ENCODE measurements at places on chromosomes 3 and 15.

DNA sequence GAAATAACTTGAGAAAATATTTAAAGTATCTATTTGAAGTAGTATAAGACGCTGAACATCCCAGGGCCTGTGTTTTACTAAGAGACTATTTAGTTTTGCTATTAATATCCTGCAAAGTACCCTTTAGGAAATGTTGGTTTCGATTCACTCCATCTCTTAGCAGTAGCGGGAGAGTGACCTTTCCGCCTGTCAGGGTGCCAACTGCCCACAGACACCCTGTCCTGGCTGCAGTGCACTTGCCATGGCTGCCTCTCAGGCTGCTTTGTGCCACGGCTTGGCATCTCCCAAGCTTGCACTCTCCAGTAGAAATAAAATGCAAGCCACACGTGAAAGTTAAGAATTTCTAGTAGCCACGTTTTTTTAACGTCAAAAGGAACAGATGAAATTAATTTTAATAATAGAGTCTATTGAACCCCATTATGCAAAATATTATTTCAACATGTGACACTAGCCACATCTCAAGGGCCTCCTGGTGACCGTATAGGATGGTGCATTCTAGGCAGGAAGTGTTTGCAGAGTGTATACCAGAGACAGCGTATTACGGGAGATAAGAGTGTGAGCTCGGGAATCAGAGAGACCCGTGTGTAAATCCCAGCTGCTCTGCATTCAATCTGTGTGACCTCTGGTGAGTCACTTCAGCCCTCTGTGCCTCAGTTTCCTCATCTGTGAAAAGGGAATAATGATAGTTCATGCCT is 19.8 kb downstream of the ADAMTS9 start:
- DNase-seq, result no peak

- peak; percentile 56 for DNase-seq
Measured at GRCh38 chr3:127970966-127971592, 56.0 kb downstream of the KBTBD12 start.

GRCh38 chr15:44782516-44782915 is 46.2 kb downstream of the TRIM69 start:
- peak; percentile 36 for DNase-seq

DNA sequence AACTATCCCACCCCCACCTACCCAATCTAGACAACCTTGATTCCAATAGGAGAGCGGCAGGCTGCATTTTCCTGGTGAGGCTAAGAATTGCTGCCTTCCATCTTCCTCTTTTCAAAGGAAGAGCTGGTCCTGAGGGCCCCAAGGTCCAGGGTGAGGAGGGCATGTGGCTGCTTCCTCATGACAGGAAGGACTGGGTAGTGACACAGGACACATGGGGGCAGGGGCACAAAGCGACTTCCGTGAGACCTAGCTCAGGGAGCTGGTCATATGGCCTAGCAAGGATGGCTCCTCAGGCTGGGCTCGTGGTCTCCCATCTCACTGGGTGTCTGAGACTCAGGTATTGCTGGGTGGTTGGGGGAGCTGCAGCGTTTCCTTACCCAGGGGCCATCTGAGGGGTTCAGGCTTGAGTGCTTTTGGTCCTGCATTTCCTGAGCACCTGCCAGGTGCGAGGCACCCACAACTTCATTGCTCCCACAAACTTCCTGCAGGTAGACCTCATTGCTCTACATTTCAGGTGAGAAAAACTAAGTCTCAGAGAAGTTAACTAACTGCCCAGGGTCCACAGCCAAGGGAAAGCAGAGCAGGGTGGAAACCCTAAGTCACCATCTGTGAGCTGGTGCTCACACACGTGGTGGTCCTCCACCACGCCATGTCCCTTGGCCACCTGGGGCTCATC is 160.0 kb upstream of the TLE3 start:
- DNase-seq, result no peak

GRCh38 chr15:72887376-72887775 is 103.8 kb upstream of the ADPGK start:
- no peak for DNase-seq

GRCh38 chr3:17808994-17809393 is 66.6 kb upstream of the TBC1D5 start:
- DNase-seq, result peak; percentile 63

DNA sequence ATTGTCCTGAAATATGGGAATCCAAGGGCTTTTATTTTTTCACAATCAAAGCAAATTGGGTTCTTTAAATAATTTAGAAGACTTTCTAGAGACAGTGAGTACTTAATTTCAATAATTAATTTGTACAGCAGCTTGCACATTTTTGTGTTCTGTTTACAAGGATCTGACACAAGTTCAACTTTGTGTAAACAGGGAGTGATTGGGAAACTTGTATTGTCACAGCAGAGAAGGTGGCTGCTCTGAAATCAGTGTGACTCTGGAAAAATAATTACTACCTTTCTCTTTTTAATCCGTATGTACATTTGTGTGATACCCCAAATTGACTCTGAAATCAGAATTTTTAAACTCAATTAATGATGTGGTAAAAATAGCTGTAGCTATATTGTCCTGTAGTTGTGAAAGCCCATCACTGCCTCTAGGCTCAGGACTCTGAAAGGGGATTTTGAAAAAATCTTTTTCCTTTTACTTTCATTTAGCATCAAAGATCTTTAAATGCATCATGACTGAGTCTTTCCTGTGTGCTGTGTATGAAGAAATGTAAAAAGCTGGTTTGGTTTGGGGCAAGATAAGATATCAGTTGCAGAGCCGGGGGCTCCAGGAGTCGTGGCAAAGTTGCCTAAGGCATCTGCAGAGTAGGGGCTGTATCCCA is 45.1 kb downstream of the MFSD1 start:
- DNase-seq, result no peak

DNA sequence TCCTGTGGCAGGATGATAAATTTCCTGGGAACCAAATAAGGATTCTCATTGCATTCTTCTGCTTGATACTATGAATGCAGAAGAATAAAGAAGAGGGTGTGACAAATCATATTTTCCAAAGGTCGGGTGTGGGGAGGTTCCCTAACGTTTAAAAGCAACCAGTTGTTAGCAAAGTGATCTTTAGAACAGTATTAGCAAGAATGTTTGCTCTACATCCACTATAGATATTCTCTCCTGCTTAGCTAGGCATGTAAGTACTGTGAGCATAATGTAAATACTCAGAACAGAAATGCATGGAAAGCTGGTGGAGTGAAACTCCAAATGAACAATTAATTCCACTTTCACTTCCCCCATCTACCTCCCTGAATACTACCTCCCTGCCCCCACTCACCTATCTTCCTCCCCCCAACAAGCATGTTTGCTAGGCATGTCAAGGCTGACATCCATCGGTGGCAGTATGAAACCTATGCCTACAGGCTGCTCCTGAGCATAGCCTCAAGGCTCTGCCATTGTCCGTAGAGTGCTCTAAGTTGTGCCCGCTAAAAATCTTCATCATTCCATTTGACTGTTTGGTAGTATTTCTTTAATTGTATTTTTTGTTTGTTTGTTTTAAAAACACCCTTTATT is 329.7 kb downstream of the TIGIT start:
- no peak for DNase-seq

GRCh38 chr3:11582191-11582968 is 61.3 kb downstream of the VGLL4 start:
- peak; percentile 95 for DNase-seq

GRCh38 chr3:30604093-30604492 is 2.3 kb upstream of the TGFBR2 start:
- no peak for DNase-seq

GRCh38 chr3:143716731-143717130 is 131.5 kb downstream of the SLC9A9 start:
- no peak for DNase-seq

GRCh38 chr15:55257012-55257670 is 32.5 kb downstream of the RAB27A start:
- no peak for DNase-seq

DNA sequence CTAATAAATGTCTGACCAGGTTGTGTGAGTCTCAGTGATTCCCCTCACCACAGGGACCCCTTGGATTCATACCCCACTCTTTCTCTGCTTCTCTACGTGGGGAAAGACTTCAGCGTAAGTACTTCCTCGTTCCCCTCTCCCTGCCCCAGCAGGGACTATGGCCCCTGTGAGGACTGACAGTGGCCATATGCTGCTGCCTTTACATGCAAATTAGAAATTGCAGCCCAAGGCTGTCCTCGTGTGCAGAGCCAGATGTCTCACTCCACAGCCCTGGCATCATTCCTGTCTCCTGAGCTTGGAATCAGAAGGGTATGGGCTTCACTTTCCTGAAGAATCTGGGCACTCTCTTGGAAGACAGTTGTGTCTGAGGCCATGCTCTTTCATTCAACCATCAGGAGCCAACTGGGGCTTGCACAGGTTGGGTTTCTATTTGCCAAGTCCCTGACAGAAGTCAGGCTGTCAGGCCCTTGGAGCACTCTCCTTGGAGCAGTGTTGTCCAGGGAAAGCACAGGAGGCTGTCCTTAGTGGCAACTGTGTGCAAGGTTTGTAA is 30.5 kb upstream of the IQCF2 start:
- no peak for DNase-seq

GRCh38 chr3:100106531-100107141 is 7.7 kb downstream of the FILIP1L start:
- DNase-seq, result peak; percentile 72

DNA sequence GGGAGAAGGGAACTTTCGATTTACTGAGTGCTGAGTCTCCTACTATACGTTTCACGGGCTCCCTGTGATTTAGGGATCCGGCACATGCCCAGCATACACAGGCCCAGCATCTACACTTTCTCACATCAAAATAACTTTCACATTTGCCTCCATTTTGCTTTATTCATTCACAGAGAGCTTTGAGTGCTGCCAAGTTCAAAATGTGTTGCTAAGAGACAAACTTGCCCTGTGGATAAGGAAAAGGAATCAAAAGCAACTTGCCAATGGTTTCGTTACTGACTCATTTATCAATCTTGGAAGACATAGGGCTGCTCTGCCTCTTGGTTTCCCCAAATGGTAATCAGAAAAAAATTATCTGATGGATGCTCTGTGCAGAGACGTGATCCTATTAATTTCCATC is 86.3 kb upstream of the LRRN1 start:
- no peak for DNase-seq

GRCh38 chr3:48068886-48069285 is 52.7 kb upstream of the MAP4 start:
- DNase-seq, result no peak

DNA sequence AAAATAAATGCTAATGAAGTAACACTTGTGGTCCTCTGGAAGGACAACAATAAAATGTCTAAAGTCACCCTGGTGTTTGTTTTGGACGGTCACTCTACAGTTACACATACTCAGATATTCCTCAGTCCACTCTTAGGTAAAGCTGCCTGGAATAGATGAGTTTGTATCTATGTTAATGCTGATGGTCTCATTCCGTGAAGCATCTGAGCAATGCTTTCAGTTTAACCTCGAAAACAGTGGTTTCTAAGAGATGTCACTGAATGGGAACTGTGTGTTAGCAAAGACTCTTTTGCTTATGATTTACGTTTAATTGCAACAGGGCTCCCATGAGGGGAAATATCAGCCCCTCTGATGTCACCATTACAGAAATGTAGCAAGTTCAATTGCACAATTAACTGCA is 49.1 kb downstream of the FBN1 start:
- DNase-seq, result peak; percentile 22

DNA sequence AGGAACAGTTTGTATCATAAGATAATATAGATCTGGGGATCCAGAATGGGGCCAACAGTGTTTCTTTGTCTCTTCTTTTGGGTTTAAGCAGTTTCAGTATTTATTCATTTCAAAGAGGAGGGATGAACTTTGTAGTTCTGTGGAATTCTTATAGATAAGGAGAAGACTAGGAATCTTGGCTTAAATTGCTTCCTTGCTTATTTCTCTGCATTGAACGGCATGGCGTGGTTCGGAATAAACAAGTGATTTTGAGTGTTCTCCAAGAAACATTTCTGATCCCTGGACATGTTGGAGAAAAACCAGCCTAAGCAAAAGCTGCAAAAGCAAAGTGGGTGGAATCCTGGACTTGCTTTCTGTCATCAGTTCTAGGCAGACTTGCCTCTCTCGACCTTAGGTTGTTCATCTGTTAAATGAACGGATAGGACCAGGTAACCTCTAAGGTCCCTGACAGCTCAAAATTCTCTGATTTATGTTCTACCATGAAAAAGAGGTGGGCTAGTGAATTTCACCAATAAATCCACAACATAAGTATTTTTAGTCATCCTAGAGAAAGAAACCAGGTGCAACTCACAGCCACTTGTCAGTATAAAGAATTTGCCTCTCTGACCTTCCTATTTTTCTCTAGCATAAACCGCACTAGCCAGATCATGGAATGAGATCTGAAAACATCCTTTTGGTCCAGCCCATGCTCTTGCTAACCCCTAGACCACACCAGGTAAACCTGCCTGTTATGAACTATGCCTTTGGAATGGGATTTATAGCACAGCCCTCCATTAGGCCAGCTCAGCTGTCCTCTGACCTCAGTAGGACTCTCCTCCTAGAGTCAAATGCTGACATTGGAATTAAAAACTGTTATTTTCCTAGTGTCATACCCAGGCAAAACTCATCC is 78.8 kb downstream of the CLDN11 start:
- DNase-seq, result no peak

GRCh38 chr15:87761736-87762509 is 494.6 kb downstream of the NTRK3 start:
- no peak for DNase-seq

GRCh38 chr3:16534640-16535262 is 21.3 kb upstream of the RFTN1 start:
- no peak for DNase-seq

GRCh38 chr3:5504135-5504534 is 316.6 kb downstream of the EDEM1 start:
- no peak for DNase-seq

- no peak for DNase-seq
Measured at GRCh38 chr15:36887214-36887961, 213.0 kb downstream of the MEIS2 start.

- DNase-seq, result no peak
Measured at GRCh38 chr3:41488501-41488900, 289.2 kb downstream of the CTNNB1 start.

DNA sequence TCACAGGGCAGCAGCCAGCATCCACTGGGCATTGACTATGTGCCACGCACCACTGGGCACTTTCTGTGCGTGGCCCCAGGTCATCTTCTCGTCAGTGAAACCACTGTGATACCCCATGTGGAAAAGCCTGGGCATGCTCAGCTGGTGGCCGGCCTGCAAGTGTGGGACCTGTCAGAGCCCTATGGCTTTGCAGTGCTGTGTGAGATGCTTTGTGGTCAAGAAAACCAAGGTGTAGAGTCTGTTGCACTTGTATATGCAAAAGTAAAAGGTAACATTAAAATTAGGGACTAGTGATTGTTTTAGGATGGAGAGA is 69.5 kb downstream of the PGPEP1L start:
- DNase-seq, result no peak

All from fibroblast of skin of abdomen (primary cell).